Testis (tissue), 5 donors: ENCODE measurements at places on chromosomes 3 and 15. TPM values are rescaled to one million over a fixed set of nuclear protein-coding genes. Genes with fewer than 3 reads are reported as not detected.

AADAC gene
- 0.31 TPM for total RNA-seq

GOLGA8O gene
- 5.8 TPM for total RNA-seq

RMDN3 gene
- total RNA-seq = 31.5 TPM

CMTM7 gene
- 40.9 TPM for total RNA-seq

SERINC4 gene
- 11.7 TPM for total RNA-seq

PLCD1 gene
- 228 TPM for total RNA-seq

TM4SF18 gene
- 1.2 TPM for total RNA-seq

TWF2 gene
- total RNA-seq = 58.1 TPM

INTS14 gene
- 65.7 TPM for total RNA-seq

GPR176 gene
- 22.0 TPM for total RNA-seq

SLC28A2 gene
- total RNA-seq = 0.81 TPM

GALNT15 gene
- 13.0 TPM for total RNA-seq

WDR82 gene
- 85.7 TPM for total RNA-seq

INKA1 gene
- total RNA-seq = 5.1 TPM

GRCh38 chr3:145370870-145371269 lies 790.1 kb downstream of the PLOD2 start:
- H3K4me1 ChIP-seq = no peaks in the 10 kb centered on the region
- no peak overlapping the region for H3K4me3 ChIP-seq
- DNase-seq = no peak

DNA sequence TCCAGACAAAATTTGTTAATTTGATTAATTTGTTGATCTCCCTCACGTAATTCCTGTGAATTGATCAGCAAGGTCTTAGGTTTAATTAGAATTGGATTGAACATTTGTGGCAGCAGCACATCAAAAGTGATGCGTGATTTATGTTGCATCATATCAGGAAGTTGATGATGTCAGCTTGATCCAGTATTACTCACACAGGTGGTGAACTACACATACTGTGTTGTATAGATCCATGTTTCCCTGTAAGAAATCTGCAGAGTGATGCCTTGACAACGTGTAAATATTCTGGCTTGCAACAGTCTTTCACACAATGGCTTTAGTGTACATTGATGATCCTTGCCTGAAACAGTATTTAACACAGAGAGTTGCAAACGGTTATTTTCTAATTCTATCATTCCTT lies 200.4 kb downstream of the ADAMTSL3 start:
- H3K27ac ChIP-seq = no peak overlapping the region
- H3K36me3 ChIP-seq = no peaks in the 10 kb centered on the region
- no peaks in the 10 kb centered on the region for H3K27me3 ChIP-seq
- no peaks in the 10 kb centered on the region for H3K4me1 ChIP-seq

- no peaks in the 10 kb centered on the region for H3K4me1 ChIP-seq
- no peak overlapping the region for H3K27ac ChIP-seq
- H3K4me3 ChIP-seq = no peak overlapping the region
- DNase-seq = no peak
- no peaks in the 10 kb centered on the region for H3K36me3 ChIP-seq
Measured at GRCh38 chr15:88707771-88708654, 69.2 kb downstream of the ISG20 start.

- H3K4me1 ChIP-seq = no peaks in the 10 kb centered on the region
- no peak for DNase-seq
- H3K4me3 ChIP-seq = no peak overlapping the region
- H3K27me3 ChIP-seq = no peaks in the 10 kb centered on the region
- no peak overlapping the region for H3K27ac ChIP-seq
Measured at GRCh38 chr3:119550192-119550910, 9.1 kb downstream of the CD80 start.

DNA sequence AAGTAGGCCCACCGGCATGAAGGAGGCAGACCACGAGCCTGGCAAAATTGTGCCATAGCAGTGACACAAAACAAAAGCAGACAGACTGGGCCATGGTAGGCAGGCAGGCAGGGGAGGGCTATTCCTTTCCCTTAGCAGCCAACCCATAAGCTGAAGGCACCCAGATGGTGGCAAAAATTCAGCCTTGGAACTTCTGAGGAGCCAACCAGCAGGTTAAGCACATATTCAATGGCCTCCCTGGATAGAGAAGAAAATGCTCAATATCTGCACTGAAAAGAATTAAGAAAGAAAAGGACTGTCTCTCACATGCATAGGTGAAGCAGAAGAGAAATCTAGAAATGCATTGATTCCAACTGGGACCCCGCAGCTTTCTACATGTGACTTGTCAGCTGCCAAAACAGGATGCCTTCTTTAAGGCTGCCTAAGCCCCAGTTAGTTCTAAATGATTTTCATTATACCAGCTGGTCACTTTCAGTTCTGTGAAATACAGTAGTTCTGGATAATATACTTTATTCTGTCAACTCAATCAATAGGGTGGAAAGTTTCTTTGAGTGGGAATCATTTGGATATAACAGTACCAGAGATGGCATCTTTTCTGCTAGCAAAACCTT lies 2.7 kb downstream of the PRICKLE2 start:
- no peaks in the 10 kb centered on the region for H3K27me3 ChIP-seq
- H3K27ac ChIP-seq = no peak overlapping the region
- DNase-seq = no peak

DNA sequence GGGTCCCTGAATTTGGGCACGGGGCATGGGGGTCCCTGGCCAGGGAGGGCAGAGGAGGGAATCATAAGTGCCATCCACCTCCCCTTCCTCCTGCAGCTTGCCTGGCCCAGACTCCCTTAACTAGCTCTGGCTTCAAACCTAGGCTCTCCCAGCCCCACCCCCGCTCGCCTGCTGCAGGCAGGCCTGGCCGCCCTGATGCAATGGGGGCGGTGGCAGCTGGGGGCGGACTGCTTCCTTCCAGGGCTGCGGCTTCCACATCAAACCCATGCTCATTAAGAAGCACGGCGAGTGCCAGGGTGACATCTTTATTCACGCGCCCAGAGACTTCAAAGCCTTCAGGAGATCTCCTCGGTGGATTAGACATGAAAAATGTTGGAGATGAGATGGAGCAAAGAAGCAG lies 123.1 kb downstream of the TPRA1 start:
- H3K36me3 ChIP-seq = no peaks in the 10 kb centered on the region
- no peak for DNase-seq
- H3K4me1 ChIP-seq = no peaks in the 10 kb centered on the region
- no peaks in the 10 kb centered on the region for H3K27me3 ChIP-seq

- no peaks in the 10 kb centered on the region for H3K36me3 ChIP-seq
- DNase-seq = no peak
- no peaks in the 10 kb centered on the region for H3K4me1 ChIP-seq
- H3K27me3 ChIP-seq = no peaks in the 10 kb centered on the region
- H3K27ac ChIP-seq = no peak overlapping the region
Measured at GRCh38 chr3:22594990-22595389, 608.1 kb upstream of the UBE2E2 start.

DNA sequence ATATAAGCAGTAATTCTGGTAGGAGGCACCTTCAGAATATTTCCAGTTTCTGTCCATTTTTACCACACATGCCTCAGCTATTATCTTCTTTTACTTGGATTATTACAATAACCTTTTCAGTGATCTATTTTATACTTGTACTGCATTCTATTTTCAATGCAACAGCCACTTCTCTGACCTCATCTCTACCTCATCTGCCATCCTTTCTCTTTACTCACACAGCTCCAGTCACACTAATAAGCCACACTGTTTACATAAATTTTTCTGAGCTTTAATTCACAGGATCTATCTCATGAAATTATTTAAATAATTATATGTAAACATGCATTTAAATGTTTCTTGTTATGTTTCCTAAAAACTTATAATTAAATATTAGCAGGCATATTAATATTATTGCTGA lies 47.3 kb upstream of the BCHE start:
- H3K27ac ChIP-seq = no peak overlapping the region
- H3K27me3 ChIP-seq = no peaks in the 10 kb centered on the region
- DNase-seq = no peak
- no peaks in the 10 kb centered on the region for H3K36me3 ChIP-seq
- no peaks in the 10 kb centered on the region for H3K4me1 ChIP-seq

- H3K27ac ChIP-seq = no peak overlapping the region
- no peak overlapping the region for H3K4me3 ChIP-seq
- H3K27me3 ChIP-seq = no peaks in the 10 kb centered on the region
- no peaks in the 10 kb centered on the region for H3K36me3 ChIP-seq
- no peaks in the 10 kb centered on the region for H3K4me1 ChIP-seq
Measured at GRCh38 chr3:158809642-158810041, 7.8 kb downstream of the MFSD1 start.

DNA sequence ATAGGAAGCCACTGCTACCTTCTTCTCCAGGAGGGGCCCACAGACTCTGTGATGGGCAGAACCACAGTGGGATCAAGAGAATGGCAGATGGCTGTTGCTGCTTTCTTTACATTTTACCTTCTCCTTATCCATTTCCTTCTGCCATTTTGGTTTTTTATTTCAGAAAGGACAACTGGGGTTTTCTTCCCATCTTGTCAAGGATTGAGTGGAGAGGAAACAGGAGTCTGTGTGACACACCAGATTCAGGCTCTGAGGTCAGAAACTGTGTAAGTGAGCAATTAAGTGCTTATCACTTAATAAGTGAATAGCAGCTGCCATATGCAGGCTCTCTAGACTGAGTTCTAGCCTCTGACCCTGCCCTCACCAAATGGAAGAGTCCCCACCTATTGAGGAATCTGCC lies 47.3 kb downstream of the ITGB5 start:
- DNase-seq = no peak
- H3K27me3 ChIP-seq = no peaks in the 10 kb centered on the region
- peaks cover 25% of the 10 kb centered on the region for H3K4me1 ChIP-seq

- H3K27me3 ChIP-seq = no peaks in the 10 kb centered on the region
- no peaks in the 10 kb centered on the region for H3K36me3 ChIP-seq
- H3K27ac ChIP-seq = no peak overlapping the region
- no peak for DNase-seq
- H3K4me1 ChIP-seq = no peaks in the 10 kb centered on the region
Measured at GRCh38 chr3:137224464-137224863, 266.7 kb downstream of the IL20RB start.

DNA sequence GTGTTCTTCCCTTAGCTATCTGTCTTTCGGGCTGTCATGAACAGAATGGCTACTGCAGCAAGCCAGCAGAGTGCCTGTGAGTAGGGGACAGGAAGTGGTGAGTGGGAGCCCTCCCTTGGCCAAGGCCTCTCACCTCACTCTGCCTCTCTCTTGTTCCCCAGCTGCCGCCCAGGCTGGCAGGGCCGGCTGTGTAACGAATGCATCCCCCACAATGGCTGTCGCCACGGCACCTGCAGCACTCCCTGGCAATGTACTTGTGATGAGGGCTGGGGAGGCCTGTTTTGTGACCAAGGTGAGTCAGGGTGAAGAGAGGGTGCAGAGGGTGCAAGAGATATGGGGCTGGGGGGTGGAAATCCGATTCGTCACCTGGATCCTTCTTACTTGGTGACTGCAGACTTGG lies 3.0 kb downstream of the DLL4 start:
- H3K36me3 ChIP-seq = no peaks in the 10 kb centered on the region
- H3K27ac ChIP-seq = no peak overlapping the region
- no peak overlapping the region for H3K4me3 ChIP-seq
- peaks cover 36% of the 10 kb centered on the region for H3K4me1 ChIP-seq

- no peaks in the 10 kb centered on the region for H3K36me3 ChIP-seq
- no peaks in the 10 kb centered on the region for H3K27me3 ChIP-seq
- no peak overlapping the region for H3K27ac ChIP-seq
- no peaks in the 10 kb centered on the region for H3K4me1 ChIP-seq
Measured at GRCh38 chr3:9957214-9957613, 5.0 kb upstream of the PRRT3 start.

GRCh38 chr15:37081983-37082382 lies 18.4 kb downstream of the MEIS2 start:
- H3K36me3 ChIP-seq = no peaks in the 10 kb centered on the region
- H3K4me3 ChIP-seq = no peak overlapping the region
- H3K27me3 ChIP-seq = no peaks in the 10 kb centered on the region
- H3K27ac ChIP-seq = no peak overlapping the region
- no peak for DNase-seq
- H3K4me1 ChIP-seq = peaks cover 9% of the 10 kb centered on the region

DNA sequence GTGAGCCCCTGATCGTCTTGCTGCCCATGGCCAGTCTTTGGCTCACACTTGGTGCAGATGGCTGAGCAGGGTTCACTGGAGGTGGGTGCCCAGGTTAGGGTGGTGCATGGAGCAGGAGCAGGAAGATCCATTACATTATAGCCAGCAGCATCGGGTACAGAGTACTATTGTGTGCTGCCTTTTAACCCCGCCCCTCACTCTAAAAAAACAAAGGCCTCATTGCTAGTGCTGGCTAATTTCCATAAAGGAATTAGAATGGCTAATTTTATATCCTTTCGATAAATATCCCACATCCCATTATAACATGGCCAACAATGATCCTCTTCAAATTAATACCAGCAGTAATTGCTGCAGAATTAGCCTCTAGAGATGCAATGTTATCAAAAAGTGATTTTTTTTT lies 45.8 kb upstream of the PPP4R2 start:
- H3K4me3 ChIP-seq = no peak overlapping the region
- DNase-seq = no peak
- H3K36me3 ChIP-seq = no peaks in the 10 kb centered on the region
- peaks cover 10% of the 10 kb centered on the region for H3K4me1 ChIP-seq
- H3K27me3 ChIP-seq = no peaks in the 10 kb centered on the region
- H3K27ac ChIP-seq = no peak overlapping the region

DNA sequence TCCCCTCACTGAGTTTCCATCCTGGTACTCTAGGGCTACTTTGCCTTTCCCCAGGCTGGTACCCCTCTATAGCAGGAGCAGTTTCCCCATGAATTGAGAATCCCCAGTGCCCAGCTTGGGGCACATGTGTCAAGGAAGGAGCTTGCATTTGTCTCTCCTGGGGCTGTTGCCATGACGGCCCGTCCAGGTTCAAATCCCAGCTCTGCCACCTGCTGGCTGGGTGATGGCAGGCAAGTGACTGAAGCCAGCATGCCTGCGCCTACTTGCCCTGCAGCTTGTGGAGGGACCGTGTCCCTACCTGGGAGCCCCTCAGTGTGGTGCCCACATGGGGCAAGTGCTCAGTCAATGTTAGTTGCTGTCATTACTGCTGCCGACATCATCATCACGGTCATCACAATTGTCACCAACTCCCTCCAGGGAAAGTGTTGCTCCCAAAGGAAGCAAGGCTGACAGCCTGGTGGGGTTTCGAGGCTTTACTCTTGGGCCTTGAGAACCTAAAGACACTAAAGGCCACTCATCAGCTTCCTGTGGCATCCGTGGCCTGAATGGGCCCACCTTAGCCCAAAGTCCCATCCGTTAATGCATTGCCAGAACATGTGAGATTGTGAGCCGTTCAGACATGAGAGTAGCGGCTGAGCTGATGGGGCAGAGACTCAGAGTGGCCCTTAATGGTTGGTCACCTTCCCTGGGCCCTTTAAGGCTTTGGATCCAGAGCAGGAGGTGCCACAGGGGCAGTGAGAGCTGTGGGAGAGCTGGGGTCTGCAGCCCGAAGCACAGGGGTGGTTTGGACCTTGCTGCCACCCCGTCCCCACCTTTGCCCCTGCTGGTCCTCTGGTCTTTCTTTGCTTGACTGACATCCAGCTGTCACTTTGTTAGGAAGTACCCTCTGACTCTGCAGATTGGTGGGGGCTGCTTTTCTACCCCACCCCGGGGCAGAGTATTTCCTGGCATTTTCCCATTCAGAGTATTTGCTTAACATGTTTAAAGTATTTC lies 144.4 kb downstream of the DNAJB8 start:
- no peaks in the 10 kb centered on the region for H3K27me3 ChIP-seq
- no peak overlapping the region for H3K4me3 ChIP-seq
- H3K27ac ChIP-seq = no peak overlapping the region
